ENCODE measurements at places on chromosomes 7 and 10. TPM values are rescaled to one million over a fixed set of nuclear protein-coding genes. Genes with fewer than 3 reads are reported as not detected.

Gene HMX3
- total RNA-seq: not detected

DNA sequence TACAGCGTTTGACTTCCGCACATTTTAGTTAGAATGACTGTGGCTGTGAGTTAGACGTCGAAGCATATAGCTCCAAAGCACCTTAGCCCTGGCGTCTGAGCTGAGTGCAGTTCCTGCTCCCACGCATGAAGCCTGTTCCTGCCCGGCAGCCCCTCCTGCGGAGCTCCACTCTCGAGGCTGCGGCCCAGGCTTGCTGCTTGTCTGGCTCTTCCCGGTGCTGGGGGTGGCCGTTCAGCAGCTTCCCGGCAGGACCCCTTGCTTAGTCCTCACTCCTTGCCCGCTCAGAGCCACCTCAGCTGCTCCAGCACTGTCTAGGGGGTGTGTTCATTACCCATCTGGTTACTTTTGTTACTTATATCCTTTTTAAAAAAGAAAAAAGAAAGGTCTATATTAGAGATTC, 88.1 kb upstream of the DNAJB6 start:
- no peaks in the 10 kb centered on the region for H3K36me3 ChIP-seq
- H3K27me3 ChIP-seq: no peaks in the 10 kb centered on the region
- no peak overlapping the region for H3K4me3 ChIP-seq
- DNase-seq: no peak
- no peaks in the 10 kb centered on the region for H3K4me1 ChIP-seq

DNA sequence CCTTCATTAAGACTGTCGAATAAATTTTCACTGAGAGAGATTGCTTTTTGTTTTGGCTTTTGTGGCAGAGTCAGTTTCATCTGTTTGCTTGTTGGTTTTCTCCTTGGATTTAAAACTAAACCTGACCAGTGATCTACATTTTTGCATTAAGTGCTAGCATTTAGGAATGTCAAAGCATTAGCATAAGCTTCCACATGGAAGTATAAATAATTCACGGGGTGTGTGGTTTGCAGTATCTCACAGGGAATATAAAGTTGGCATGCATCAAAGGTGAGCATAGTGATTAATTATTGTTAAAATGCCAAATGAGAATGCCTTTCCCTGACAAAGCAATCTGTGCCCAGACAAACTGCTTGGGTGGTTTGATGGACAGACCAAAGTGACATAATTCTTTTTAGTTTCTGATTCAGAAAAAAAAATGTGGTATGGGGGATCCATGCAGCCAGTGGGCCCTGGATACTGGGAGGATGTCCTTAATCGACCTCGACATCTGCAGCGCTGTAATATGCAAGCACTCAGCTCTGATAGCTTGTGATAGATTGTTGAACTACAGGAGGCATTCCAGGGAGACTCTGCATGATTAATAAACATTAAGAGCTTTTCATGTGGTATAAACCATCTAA, 339.3 kb upstream of the POM121L12 start:
- no peak overlapping the region for H3K4me3 ChIP-seq
- H3K36me3 ChIP-seq: no peaks in the 10 kb centered on the region
- H3K27me3 ChIP-seq: no peaks in the 10 kb centered on the region
- no peak for DNase-seq

DNA sequence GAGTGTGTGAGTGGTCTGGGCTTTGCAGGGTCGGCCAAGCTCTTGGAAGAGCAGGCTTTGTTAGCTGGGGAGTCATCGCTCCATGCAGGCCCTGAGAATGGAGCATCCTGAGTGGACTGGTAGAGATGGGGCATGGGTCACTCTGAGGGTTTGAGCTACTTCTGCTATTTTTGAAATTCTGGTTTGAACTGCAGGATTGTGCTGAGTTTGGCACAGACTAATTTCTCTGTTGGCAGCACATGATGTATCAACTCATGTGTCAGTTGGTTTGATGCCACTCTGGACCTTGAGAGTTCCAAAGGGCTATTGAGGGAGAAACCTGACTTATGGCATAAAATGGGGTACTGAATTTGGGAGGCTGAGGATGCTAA, 56.3 kb downstream of the LRMDA start:
- H3K4me1 ChIP-seq: no peaks in the 10 kb centered on the region
- H3K4me3 ChIP-seq: no peak overlapping the region
- H3K36me3 ChIP-seq: no peaks in the 10 kb centered on the region

Gene ZNF394
- total RNA-seq: 18.7 TPM

DNA sequence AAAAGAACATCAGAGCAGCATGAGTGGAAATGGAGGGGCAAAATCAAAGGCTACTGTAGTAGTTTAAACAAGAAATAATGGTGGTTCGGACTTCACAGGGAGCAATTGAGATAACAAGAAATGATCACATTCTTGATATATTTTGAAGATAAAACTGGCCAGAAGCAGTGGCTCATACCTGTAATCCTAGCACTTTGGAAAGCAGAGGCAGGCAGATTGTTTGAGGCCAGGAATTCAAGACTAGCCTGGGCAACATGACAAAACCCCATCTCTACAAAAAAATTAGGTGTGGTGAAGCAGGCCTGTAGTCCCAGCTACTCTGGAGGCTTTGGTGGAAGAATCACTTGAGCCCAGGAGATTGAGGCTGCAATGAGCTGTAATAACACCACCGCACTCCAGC, 22.9 kb downstream of the EEF1AKMT2 start:
- H3K36me3 ChIP-seq: peaks cover 4% of the 10 kb centered on the region
- H3K4me1 ChIP-seq: no peaks in the 10 kb centered on the region
- no peak for DNase-seq
- H3K4me3 ChIP-seq: no peak overlapping the region

DNA sequence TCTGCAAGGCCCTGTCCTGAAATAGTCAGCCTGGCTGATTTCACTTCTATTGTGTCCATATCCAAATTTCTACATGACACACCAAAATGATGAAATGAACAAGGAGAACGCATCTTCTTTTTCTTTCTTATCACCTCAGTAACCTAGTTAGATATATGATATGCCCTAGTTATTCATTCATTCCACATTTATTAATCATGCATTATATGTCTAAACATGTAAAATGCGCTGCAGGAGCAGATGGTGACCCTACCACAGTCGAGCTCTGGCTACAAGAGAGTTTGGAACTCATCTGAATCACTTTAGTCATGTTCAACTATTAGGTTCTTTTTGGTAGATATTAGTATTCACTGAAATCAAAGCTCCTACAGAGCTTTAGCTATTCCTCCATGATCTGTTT, 31.8 kb upstream of the VPS41 start:
- DNase-seq: no peak
- no peaks in the 10 kb centered on the region for H3K36me3 ChIP-seq
- no peaks in the 10 kb centered on the region for H3K27me3 ChIP-seq
- H3K27ac ChIP-seq: no peak overlapping the region
- H3K4me1 ChIP-seq: no peaks in the 10 kb centered on the region

GRCh38 chr7:30148951-30149459, 14.2 kb downstream of the MTURN start:
- peaks cover 22% of the 10 kb centered on the region for H3K4me1 ChIP-seq
- no peak overlapping the region for H3K4me3 ChIP-seq
- H3K27me3 ChIP-seq: no peaks in the 10 kb centered on the region
- peak; percentile 56 for DNase-seq
- H3K27ac ChIP-seq: peak overlapping the region; percentile 55

- no peaks in the 10 kb centered on the region for H3K36me3 ChIP-seq
- H3K4me3 ChIP-seq: no peak overlapping the region
- no peak overlapping the region for H3K27ac ChIP-seq
These were observed 639.9 kb downstream of the TYW1 start for GRCh38 chr7:67636348-67637022.

GRCh38 chr7:71768450-71768849, 636.5 kb downstream of the GALNT17 start:
- H3K27me3 ChIP-seq: no peaks in the 10 kb centered on the region
- H3K4me3 ChIP-seq: no peak overlapping the region
- DNase-seq: no peak

DNA sequence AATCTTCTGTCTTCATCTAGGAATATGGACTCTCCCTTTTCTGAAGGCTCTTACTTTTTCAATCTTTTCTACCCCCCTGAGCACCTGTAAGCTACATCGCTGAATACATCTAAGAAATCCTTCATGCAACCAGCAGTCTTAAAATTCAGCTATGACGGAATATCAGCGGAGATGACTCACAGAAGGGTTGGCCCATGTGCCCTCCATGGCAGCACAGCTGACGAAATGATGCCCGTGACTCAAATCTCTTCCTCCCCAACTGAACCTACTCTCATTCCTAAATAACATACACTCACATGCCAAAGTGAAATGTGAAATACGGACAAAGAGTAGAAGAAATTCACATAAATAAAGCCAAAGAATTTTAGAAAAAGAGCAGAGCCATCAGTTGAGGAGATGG, 30.3 kb upstream of the NCAPG2 start:
- H3K4me1 ChIP-seq: no peaks in the 10 kb centered on the region
- H3K27me3 ChIP-seq: no peaks in the 10 kb centered on the region
- no peak for DNase-seq
- H3K36me3 ChIP-seq: peaks cover 31% of the 10 kb centered on the region
- H3K4me3 ChIP-seq: no peak overlapping the region

DNA sequence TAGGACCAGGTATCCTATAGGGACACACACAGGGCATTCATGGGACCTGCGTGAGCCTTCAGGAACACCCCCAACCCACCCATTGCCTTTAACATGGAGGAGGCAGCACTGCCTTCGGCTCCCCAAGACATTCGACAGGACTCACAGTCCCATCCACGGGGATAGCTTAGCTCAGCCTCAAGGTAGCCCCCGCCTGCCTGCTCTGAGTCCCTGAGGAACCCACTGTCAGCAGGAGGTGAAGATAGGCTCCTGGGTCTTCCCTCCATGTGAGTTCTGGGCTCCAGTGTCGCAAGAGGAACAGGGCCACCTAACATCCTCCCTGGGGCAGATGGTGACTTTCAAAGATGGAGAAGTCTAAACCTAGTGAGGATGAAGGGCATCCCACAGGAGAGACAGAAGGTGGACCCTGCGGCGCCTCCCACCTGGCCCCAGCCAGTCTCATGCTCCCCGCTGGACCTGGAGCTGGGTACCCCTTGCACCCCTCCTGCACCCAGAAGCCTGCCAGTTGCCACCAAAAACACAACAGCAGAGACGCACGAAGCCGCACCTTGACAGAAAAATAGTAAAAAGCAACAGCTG, 4.9 kb upstream of the ADIRF start:
- DNase-seq: no peak
- no peaks in the 10 kb centered on the region for H3K27me3 ChIP-seq
- peaks cover 37% of the 10 kb centered on the region for H3K4me1 ChIP-seq
- H3K4me3 ChIP-seq: no peak overlapping the region

Gene GATA3
- total RNA-seq: 0.26 TPM

DNA sequence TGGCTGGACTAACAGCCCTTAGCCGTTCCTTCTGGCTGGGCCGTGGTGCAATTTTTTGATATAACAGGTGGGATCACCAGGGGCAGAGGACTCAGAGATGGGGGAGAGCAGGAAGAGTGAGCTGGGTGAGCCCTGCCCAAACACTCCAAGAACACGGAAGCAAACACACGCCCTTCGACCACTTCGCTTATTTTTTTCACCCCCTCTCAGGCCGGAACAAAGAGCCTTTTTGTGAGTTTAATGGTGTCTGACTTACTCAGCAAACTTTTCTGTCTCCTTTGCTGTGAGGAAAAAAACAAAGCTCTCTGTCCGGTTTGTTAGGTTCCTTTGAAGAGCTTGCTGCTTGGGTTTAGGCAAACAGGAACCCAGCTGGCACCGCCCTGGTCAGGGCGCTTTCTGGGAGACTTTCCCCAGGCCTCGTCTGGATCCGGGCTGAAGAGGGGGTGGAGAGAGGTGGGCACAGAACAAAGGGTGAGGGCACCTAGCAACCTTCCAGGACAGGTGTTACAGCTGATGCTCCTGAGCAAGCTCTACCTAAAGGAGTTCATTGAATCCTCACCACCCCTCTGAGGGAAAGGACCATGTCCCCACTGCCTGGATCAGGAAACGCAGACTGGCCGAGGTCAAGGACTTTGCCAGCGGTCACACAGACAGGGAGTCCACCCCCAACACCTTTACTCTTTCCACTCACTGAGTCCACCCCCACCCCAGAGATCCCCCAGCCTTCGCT, 23.3 kb downstream of the CALML3 start:
- peak overlapping the region; percentile 90 for H3K27ac ChIP-seq
- H3K4me3 ChIP-seq: no peak overlapping the region
- H3K27me3 ChIP-seq: no peaks in the 10 kb centered on the region
- H3K36me3 ChIP-seq: no peaks in the 10 kb centered on the region

DNA sequence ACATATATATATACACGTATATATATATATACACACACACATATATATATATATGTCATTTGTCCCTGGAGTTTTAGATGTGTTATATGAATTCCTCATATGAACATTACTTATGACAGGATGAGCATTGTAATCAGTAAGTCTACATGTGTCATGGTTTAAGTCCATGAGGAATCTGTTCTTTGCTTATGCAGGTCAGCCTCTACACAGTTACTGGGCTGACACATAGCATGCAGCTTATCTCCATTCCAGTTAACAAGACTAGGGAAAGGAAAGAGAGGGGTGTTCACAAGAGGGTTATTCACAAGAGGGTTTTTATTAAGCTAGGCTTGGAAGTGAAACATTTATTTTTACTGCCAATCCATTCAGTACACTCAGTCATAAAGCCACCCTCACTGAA, 226.7 kb downstream of the SNX13 start:
- H3K27me3 ChIP-seq: no peaks in the 10 kb centered on the region
- H3K27ac ChIP-seq: no peak overlapping the region
- no peaks in the 10 kb centered on the region for H3K36me3 ChIP-seq

DNA sequence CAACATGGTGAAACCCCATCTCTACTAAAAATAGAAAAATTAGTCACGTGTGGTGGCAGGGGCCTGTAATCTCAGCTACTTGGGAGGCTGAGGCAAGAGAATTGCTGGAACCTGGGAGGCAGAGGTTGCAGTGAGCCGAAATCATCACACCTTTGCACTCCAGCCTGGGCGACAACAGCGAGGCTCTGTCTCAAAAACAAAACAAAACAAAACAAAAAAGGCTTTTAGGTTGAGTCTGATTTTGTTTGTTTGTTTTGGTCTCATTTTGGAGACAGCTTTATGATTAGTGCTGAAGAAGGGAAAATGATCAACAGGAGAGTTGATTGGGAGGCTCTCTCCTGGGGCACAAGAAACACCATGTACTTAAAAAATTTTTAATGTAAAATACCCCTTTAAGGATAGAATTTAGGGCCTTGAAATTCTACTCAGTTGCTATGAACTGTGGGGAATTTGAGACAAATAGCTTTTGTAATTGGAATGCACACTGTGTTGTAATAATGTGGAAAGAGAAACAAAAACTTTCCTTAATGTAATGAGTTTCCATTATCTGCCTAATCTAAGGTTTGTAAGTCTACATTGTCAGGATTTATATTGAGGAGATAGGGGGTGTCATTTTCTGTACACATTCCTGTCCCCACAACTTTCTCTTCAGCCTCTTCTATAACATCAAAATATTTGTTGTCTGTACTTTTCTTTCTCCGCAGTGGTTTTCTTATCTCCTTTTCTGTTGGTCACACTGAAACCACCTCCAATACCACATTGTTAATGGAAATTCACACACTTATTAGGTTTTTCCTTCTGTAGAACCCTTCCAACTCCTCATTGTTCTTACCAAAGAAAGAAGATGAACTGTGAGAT, 41.3 kb downstream of the ARID5B start:
- H3K4me3 ChIP-seq: no peak overlapping the region
- DNase-seq: no peak
- H3K4me1 ChIP-seq: peaks cover 24% of the 10 kb centered on the region
- H3K27me3 ChIP-seq: no peaks in the 10 kb centered on the region
